EH (cell line): ENCODE measurements at places on chromosomes 7 and 10.

GRCh38 chr10:12279281-12279680, 70.1 kb upstream of the CAMK1D start:
- no peak for DNase-seq

- DNase-seq = no peak
Measured at GRCh38 chr7:106895246-106895864, 30.3 kb downstream of the PIK3CG start.

DNA sequence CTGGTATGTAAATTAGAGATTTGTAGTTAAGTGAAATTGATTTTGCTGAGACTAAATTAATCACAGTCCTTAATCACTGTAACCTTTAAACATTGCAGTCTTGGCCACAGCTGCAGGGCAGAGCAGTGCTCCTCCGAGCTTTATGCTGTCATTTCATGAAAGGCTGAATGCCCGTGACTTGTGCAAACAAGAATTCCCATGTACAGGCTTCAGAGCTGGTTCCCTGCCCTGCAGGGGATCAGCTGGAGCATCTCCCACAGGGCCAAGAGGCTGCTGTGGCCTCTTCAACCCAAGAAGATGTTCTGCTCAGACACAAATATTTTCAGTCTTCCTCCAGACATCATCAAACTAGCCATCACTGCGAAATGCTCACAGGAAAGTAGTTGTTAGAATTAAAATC, 419.1 kb downstream of the AUTS2 start:
- no peak for DNase-seq

GRCh38 chr7:80521809-80522208, 9.9 kb upstream of the GNAT3 start:
- no peak for DNase-seq

DNA sequence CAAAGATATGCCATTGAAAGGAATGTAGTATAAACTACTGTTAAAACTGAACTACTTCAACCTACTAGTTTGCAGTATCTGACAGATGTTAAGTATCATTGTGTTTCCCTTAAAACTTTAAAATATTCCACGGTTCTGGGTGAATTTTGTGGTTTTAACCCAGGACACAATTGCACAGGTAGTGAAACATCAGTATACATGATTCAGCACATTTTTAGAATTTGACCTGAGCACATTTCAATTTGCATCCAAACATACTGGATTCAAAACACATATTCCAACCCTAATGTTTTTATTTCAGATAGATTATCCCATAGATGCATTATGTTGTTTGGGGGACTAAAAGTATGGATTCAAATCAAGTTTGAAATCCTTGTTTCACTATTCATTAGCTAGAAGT, 129.9 kb upstream of the ZNF804B start:
- no peak for DNase-seq

GRCh38 chr7:31432176-31432575, 81.7 kb upstream of the ITPRID1 start:
- no peak for DNase-seq

DNA sequence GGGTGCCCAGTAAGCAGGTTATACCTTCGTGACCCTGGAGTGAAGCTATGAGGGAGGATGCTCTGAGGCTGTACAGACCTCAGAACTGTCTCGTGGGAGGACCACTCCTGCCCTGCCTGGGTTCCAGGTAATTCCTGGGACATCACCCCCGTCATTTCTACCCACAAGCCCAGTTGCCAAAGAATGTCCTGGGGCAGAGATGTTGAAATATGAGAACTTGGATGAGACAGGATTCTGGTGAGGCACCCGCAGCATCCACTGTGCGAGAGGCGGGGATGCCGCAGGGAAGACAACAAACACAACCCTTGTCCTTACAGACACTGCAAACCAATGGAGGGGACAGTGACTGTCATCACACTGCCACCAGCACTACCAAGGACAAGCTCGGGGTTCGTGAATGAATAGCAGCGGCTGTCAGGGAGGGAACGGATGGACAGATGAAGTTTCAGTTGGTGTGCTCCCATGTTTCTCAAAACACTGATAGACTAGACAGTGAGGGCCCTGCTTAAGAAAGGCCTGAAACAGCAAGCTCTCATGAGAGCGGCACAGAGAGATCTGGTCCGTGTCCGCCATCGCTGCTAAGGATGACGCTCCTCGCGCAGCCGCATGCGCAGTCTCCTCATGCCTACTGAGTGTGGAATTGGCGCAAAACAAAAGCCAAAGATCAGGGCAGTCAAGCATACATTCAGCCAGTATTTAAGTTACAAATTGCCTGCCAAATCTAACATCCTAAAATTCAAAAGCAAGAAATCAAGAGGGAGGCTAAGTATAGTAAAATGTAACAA, 82.0 kb upstream of the RHEB start:
- peak; percentile 20 for DNase-seq

DNA sequence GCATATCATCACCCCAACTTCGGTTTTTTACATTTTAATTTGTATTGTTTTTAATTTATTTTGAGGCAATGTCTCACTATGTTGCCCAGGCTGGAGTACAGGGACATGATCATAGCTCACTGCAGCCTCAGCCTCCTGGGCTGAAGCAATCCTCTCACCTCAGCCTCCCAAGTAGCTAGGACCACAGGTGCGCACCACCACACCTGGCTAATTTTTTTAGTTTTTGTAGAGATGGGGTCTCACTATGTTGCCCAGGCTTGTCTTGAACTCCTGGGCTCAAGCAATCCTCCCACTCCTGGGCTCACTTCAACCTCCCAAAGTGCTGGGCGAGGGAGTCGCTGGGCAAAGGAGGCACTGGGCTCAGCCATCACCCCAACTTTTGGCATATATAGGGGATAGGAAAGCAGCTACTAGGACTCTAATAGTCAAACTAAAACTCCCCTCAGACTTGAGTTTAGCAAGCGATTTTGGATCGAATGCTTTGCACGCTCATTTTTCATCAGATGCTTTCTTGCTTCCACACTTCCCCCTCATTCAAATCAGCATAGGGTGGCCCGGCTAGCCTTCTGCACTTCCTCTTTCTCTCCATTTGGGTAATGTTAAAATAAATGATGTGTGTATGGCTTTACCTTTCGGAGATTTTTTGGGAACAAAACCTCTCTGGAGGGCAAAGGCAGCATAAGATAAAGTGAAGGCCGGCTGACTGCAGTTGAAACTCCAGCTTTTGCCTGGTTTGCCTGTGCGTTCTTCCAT, 20.8 kb upstream of the NMT2 start:
- DNase-seq = no peak

DNA sequence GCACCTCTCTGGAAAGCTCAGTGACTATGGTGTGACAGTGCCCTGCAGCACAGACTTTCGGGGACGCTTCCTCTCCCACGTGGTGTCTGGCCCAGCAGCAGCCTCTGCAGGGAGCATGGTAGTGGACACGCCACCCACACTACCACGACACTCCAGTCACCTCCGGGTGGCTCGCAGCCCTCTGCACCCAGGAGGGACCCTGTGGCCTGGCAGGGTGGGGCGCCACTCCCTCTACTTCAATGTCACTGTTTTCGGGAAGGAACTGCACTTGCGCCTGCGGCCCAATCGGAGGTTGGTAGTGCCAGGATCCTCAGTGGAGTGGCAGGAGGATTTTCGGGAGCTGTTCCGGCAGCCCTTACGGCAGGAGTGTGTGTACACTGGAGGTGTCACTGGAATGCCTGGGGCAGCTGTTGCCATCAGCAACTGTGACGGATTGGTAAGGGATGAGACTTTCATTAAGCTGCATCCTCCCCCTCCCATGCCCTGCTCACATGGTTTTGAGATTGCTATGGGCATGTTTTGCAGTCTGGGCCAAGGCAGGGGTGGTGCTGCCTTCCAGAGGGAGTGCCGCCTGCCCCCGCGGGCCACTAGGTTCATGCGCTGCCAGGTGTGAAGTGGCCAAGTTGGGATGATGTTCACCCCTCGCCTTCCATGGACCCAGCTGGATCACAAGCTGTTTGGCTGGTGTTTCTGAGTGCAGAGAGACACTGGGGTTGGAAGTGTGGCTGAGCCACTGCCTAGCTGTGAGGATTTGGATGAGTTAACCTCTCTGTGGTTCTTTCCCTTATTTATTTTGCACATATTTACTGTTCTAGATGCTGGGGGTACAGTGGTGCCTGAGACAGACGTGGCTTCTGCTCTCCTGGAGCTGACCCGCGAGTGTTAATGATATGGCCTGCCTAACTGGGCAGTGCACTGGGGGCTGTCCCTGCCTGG, 2.5 kb downstream of the ADAMTS14 start:
- DNase-seq = no peak

DNA sequence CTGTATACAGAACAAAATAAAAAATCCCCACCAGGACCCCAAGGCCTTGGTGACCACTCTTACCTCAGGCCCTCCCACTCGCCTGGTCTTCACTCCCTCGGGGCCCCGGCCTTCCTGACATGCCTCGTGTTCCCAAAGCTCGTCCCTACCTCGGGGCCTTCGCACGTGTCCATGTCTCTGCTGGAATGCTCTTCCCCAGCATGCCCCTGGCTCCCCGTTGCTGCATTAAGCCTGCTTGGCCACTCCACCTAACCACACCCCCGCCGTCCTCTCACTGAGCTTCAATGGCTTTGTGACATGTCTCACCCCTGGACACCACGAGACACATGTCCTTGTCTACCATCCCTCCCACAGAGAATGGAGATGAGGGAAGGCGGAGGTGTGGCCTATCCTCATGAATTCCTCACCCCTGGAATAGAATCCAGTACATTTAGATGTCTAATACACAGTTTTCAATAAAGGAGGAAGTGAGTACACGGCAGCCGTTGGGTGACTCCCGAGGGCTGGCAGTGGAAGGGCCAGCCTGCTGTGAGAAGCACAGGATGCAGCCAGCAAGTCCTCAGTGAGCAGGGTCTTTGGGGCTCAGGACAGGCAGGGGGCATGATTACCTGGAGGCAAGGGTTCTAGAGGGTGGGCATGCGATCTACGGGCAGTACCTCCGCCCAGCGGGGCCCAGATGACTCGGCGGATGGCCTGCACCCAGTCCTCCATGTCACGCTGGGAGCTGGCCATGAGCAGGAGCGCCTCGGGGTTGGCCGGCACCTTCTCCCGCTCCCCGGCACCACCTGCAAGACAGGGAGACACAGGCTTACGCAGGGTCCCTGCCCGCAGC, 125.7 kb downstream of the ARHGAP22 start:
- no peak for DNase-seq

DNA sequence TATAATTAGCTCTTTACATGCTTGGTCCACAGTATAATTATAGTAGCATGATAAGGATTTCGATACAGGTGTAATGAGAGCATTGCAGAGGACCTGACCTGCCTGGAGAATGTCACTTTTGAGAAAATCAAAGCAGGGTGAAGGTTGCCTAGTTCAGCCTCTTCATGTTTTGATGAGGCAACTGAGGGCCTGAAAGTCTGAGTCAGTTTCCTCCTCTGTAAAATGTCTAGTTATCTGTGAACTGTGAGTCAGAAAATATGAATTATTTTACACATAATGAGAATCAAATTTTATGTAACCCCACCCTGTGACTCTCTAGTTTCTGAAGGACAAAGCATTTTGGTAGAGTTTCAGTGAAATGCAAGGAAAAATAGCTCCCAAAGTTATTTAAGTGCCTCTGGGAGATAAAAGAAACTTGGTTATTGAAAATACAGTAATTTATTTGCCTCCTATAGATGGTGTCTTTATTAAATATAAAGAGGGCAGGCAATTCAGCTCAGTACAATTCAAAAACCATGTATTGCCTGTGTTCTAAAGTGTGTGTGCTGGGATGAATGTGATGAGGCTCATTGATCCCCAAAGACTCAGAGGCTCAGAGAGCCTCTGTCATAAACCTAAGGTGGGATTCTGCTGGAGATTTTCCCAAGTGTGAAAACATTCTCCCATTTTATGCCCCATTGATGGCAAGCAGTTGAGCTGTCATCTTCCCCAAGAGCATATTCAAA, 37.3 kb upstream of the SAMD9L start:
- peak; percentile 6 for DNase-seq

GRCh38 chr7:95527033-95527775, 41.5 kb downstream of the ASB4 start:
- peak; percentile 63 for DNase-seq

DNA sequence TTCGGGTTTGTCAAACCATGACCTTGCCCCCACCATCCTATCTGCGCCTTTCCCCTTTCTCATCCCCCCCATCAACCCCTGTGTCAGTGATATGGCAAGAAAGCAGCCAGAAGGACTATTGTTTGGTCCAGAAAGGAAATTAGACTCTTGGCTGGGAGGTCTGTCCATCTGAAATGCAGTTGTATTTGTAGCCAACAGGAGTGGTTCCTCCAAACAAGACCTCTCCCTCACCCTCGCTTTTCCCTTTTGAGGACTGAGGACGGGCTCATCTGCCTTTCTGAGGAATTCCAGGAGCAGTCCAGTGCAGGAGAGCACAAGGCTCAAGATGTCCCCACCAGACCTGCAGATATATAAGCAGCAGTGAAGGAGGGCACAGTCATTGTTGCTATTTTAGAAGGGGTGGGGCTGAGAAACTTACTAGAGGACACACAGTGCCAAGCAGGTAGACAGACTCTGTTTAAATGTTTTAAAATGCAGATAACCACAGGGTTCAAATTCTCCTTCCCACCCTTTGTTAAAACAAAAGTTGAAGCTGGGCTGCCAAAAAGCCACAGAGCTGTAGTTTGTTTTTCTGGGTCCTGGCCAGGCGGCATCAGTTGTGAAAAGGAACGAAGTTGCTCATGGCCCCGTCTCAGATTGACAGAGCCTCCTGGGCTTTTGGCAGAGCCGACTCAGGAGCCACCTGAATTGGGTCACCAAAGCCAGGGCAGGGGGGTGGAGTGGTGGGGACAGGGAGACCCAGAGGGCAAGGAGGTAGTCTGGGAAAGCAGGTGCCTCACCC, 37.3 kb downstream of the CYP17A1 start:
- no peak for DNase-seq

- no peak for DNase-seq
Measured at GRCh38 chr7:31340051-31340450, 475 bp downstream of the NEUROD6 start.

GRCh38 chr7:18041191-18041590, 13.5 kb upstream of the PRPS1L1 start:
- DNase-seq = no peak

GRCh38 chr10:92965314-92965713, 95.3 kb upstream of the CYP26C1 start:
- peak; percentile 59 for DNase-seq

DNA sequence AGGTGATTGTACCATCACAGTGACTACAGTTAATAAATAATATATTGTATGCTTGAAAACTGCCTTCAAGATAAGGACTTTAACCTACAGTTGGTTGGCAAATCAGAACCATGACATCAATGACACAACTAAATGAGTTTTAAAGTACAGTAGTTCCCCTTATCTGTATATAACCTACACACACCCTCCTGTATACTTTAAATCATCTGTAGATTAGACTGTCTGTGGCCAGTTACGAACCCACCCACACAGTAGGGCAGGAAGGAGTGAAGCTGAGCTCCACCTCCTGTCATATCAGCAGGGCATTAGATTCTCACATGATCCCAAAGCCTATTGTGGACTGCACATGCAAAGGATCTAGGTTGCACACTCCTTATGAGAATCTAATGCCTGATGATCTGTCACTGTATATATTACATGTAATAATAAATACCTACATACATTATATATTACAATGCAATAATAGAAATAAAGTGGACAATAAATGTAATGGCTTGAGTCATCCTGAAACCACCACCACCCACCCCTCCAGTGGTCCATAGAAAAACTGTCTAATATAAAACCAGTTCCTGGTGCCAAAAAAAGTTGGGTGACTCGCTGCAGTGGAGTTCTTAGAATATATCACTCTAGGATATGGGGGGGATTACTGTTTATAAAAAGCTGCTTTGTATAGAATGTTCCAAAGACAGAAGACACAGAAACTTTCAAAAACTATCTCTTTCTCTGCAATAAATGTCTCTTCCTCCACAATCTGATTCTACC, 5.6 kb downstream of the TPK1 start:
- DNase-seq = peak; percentile 25

GRCh38 chr10:132492323-132493025, 45.1 kb upstream of the INPP5A start:
- DNase-seq = no peak
